NCI-H2081 (cell line): ENCODE measurements at places on chromosomes 7 and 10.
A peak's percentile ranks its signal among the peaks of the same experiment; 100 is the strongest.

DNA sequence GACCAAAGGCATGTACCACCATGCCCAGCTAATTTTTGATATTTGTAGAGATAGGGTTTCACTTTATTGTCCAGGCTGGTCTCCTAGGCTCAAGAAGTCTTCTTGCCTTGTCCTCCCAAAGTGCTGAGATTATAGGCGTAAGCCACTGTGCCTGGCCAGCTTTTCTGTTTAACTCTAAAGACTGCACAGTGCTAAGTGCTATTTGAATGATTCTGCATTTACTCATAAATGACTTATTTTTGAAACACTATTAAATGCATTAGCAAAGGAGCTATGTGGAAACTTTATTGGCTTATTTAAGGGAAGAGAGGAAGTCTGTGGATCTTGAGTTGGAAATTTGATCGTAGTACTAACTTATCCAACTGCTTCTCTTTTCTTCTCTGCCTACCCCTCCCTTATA lies 89.1 kb downstream of the NT5C2 start:
- DNase-seq = no peak

DNA sequence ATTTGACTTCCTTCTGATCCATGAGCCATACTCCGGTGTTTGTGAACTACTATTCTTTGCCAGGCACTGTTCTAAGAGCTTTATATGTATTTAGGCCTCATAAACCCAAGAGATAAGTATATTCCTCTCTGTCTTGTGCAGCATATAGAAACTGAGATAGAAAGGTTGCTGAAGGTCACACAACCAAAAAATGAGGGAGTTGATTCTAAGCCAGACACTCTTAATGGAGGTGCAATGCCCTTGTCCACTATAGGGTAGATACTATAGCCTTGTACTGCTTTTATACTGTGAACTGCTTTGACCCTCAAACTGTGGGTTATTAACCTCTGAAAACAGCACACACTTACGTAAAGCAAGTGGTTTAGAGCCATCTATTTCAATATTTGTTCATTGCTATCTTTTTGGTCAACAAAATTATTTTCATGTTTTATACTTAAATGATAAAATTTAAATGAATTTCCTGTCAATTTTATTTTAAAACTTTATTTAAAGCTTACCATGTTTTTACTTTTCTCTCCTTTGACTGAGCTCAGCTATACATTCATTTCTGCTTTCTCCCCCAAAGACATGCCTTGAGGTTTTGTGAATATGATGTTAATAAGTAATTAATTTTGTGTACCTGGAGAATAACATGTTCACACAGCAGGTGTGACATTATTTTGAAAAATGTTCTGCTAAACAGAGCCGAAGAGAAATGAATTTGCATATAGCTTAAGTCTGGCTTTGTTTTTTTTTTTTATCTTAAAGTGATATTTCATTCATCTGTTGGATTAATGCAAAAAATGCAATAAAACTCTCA lies 687.3 kb downstream of the DNAJB9 start:
- DNase-seq = no peak

DNA sequence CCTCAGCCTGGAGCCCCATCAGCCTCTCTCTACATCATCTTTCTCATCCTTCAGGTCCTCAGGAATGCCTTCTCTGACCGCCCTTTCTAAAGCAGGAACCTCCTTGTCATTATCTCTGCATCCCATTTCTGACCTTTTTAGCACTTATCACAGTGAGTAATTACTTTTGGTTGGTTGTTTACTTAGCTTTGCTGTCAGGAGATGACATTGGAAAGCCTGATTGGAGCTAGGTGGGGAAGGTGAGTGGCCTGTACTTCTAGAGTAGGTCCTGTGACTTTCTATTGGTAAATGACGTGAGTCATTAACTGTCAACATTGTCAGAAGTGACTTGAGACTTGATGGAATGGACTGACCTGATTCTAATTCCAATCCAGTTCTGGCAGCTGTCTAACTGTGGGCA lies 9.3 kb upstream of the SLC25A13 start:
- DNase-seq = no peak

DNA sequence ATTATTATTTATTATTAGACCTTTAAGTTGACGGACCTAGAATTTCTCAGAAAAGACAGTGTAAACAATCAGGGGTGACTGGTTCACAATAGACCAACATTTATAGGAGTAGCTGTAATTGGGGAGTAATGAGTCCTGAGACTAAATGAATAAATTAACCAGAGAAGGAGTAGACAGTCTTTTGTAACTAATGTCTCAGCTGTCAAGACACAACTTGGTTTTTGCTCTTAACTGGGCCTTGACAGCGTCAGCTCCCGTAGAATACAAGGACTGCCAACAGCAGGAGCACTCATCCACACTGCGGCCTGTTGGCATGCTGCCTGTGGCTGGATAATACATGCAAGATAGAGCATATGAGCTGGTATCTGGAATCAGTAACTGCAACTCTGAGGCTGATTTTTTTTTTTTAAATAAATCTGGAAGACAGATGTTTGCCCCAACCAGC lies 123.9 kb downstream of the CACNA2D1 start:
- DNase-seq = peak; percentile 95

GRCh38 chr7:144489504-144489903 lies 86.0 kb upstream of the NOBOX start:
- no peak for DNase-seq

DNA sequence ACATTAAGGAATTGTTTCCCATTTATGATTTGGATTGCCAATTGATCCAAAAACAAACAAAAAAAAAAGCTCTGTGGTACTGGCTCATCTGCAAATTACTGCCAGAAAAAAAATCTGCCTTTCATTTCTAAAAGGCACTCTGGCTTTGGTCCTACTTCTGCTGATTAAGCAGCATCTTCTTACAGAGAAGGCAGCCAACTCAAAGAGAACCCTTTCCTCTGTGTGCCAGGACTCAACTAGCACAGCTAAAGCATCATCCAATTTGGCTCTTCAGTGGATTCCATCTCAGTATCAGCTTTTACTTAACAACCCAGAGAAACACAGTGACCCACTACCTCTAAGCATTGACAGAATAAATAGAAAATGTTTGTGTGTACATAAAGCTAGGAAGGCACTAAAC lies 80.6 kb downstream of the GSAP start:
- no peak for DNase-seq

DNA sequence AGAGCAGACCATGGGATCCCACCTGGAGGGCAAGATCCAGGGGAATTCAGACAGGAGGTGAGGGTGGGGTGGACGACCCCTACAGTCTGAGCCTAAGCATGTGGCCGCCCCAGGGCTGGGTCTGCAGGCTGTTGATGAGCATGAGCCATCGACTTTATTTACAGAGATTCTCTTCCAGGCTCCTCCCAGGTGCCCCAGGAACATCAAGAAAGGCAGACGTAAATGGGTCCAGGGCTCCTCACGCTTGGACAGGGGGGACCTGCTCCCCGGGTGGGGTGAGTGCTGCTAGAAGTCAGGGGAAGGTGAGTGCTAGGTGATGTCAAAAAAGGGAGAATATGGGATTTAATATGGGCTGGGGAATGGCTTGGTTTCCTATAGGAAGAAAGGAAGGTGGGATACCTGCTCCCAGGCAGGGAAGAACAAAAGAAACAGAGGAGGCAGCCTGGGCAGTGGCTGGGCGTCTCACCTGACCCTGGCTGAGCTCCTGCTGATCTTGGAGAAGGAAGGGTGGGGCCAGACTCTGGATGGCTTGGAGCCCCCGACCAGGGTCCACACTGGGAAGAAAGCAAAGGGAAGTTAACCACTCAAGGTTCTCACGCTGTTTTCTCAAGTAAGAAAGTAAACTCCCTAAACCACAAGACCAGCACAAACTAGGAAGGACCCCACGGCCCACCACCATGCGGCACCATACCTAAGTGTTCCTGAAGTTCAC lies 162.1 kb upstream of the SHH start:
- DNase-seq = no peak

DNA sequence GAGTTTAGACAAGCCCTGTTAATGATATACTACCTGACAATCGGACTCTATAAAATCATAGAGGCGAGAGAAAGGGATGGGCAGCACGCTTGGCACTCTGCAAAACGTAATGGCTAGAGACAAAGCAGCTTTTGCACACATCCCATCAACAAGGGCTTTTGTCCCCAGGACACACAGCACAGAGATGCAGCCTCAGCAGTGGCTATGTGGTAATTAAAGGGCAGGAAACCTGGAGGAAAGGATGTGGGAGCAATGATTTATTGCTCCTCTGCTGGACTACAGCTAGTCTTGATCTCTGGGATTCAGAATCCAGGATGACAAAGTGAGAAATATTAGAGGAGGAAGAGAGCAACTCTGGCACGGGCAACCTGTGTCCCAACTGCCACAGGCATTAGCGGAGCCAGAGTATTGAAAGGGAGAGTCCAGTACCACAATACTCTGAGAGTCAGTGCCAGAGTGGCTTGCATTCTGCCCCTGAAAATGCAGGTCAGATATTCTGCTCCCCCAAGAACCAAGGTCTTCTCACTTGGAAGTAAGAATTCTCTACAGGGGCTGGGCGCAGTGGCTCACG lies 96.5 kb downstream of the ARMH3 start:
- DNase-seq = peak; percentile 8

GRCh38 chr10:12418000-12418399 lies 68.7 kb downstream of the CAMK1D start:
- no peak for DNase-seq

GRCh38 chr10:125209591-125210355 lies 49.4 kb upstream of the CTBP2 start:
- DNase-seq = no peak

DNA sequence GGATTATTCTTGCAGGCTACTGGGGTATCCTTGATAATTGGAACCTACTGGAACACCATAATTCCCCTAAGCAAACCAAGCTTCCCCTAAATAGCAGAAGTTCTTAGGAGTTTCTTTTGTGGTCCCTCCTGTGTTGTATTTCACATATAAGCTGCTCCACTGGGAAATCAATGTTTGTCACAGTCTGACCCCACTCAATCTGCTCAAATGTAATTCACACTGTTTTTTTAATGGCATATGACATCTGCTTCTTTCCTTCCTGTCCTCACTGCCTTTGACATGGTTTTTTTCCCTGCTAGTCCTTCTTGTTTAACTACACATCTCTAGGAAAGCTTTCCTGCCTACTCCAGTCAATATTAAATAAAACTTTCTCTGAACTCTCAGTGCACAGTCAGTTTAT lies 1.8 kb upstream of the PTPRZ1 start:
- DNase-seq = no peak

- no peak for DNase-seq
These were observed 83.2 kb upstream of the BAIAP2L1 start for GRCh38 chr7:98483964-98484545.

GRCh38 chr10:4617589-4617988 lies 208.4 kb upstream of the AKR1E2 start:
- no peak for DNase-seq

DNA sequence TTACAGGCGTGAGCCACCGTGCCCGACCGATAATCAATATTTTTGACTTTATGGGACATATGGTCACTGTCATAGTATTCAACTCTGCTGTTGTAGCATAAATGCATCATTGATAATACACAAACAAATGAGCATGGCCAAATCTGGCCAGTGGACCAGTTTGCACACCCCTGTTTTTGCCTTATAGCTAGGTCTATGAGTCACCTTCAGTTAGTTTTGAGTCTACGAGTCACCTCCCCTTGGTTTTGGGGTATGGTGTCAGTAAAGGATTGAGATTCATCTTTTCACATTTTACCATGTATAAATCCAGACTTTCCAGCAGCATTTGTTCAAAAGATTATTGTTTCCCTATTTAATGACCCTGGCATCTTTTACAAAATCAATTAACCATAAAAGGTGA lies 362.5 kb upstream of the NRP1 start:
- no peak for DNase-seq

DNA sequence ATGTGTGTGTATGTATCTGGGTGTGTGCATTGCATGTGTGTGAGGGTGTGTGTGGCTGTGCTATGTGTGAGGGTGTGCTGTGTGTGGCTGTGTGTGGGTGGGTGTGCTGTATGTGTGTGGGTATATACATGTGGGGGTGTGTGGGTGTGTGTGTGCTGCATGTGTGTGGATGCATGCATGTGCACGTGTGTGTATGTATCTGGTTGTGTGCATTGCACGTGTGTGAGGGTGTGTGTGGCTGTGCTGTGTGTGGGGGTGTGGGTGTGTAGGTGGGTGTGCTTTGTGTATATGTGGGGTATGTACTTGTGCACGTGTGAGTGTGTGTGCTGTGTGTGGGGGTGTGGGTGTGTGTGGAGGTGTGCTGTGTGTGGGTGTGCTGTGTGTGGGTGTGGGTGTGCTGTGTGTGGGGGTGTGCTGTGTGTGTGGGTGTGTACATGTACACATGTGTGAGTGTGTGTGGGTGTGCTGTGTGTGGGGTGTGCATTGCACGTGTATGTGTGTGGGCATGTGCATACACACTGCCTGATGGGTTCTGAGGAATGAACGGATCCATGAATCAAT lies 579.8 kb downstream of the PTPRN2 start:
- no peak for DNase-seq

- DNase-seq = no peak
These were observed 58.9 kb upstream of the LBX1 start for GRCh38 chr10:101287997-101288635.
